D721Med (cell line): ENCODE measurements at places on chromosomes 12 and 14.

GRCh38 chr12:121787063-121788025, 6.1 kb downstream of the RHOF start:
- no peak for DNase-seq

DNA sequence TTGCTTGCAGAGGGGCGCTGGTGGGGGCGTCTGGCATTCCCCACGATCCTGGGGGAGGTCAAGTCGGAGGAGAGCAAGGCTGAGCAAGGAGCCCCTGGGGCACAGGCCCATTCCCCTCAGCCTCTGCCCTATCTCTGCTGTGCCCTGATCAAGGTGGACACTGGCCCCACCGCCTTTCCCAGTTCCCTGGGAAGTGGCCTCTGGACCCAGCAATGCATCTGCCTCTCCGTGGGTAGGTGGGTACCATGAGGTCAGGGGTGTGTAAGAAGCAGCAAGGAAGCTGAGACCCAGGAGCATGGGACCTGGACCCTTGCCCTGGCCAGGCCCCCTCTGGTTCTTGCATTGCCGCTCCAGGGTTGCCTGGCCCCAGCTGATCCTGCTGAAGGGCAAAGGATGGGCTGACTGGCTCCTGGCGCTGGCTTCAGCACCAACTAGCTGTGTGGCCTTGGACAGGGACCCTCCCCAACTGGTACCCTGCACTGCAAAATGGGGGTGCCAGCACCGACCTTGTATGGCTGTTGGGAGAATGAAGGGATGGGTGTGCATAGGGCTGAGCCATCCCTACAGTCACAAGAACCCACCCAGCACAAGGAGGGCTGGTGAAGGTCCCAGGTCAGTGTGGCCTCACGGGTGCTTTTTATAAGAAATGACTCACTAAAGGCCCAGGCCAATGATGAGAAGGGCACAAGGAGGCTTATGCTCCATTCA, 19.6 kb downstream of the SLC25A29 start:
- DNase-seq = no peak

- no peak for DNase-seq
These were observed 127.1 kb downstream of the GTF2A1 start for GRCh38 chr14:81093651-81094050.

DNA sequence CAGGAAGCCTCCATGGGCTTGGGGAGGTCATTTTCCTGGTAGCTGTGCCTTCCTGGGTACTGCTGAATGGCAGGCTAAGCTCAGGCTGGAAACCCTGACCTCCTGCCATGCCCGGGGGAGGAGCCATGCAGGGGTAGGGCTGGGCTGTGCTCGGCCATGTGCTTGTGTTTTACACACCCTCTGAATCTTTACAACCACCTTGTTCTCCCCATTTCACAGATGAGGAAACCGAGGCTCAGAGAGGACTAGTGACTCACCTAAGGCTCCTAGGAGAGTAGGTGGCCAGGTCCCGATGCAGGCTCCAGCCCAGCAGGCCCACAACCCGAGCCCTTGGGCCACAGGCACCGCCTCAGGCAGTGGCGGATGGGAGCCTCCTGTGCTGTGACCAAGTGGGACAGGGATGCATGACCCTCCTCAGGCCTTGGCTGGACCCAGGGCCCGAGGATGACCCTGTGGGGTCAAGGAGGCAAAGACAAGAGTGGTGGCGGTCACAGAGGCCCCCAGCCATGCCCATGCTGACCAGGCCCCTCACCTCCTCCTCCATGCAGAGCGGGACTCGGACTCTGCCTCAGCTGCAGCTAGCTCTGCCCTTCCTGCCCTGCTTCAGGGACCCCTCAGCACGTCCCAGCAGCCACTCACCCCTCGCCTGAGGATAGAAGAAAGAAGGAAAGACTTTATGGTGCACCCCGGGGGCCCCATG, 136.1 kb downstream of the CALM1 start:
- no peak for DNase-seq

DNA sequence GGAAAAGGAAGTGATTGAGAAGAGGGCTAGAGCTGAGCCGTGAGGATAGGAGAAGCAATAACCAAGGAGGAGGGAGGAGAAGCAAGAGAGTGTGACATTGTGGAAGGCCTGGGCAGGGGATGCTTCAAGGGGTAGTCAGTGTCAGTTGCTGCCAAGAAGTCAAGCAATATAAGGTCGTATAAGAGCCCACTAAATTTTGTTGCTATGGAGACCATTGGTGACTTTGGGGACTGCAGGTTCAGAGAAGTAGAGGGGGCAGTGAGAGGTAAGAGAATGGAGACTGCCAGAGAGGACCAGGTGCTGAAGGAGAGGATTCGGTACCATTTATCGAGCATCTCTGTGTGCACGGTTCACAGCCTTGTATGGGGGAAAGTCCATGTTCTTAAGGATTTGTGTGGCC, 3.1 kb upstream of the ATXN3 start:
- no peak for DNase-seq

GRCh38 chr14:99524804-99525698, 43.8 kb downstream of the CCNK start:
- DNase-seq = peak; percentile 47

GRCh38 chr14:90782892-90783291, 33.3 kb downstream of the TTC7B start:
- DNase-seq = no peak

- DNase-seq = no peak
These were observed 1494.0 kb upstream of the TMEM132C start for GRCh38 chr12:126773012-126773411.

- DNase-seq = no peak
These were observed 105.5 kb downstream of the GXYLT1 start for GRCh38 chr12:42039176-42039575.
